SJSA1 (cell line): ENCODE measurements at places on chromosomes 7 and 10.

GRCh38 chr10:71765176-71765904, 8.0 kb downstream of the VSIR start:
- peak; percentile 19 for DNase-seq

DNA sequence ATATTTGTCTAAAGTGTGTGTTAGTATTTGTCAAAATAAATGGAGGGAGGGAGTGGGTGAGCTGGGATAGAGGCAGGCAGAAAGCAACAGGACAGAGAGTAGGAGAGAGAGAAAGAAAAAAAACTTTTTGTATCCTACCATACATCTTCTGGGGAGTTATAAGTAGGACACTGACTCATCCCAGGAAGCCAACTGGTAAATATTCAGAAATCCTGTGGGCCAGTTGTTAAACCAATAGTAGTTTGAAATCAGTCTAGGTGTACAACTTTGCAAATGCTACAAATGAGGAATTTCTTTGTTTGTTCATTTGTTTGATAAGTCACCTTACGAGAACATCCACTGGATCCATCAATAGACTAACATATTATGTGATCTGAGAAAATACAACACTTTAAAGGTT, 980.9 kb downstream of the GATA3 start:
- DNase-seq: no peak

- no peak for DNase-seq
Observed at GRCh38 chr10:125607689-125608290, 75.2 kb downstream of the TEX36 start.

- no peak for DNase-seq
Observed at GRCh38 chr10:7000061-7000460, 410.8 kb downstream of the SFMBT2 start.

DNA sequence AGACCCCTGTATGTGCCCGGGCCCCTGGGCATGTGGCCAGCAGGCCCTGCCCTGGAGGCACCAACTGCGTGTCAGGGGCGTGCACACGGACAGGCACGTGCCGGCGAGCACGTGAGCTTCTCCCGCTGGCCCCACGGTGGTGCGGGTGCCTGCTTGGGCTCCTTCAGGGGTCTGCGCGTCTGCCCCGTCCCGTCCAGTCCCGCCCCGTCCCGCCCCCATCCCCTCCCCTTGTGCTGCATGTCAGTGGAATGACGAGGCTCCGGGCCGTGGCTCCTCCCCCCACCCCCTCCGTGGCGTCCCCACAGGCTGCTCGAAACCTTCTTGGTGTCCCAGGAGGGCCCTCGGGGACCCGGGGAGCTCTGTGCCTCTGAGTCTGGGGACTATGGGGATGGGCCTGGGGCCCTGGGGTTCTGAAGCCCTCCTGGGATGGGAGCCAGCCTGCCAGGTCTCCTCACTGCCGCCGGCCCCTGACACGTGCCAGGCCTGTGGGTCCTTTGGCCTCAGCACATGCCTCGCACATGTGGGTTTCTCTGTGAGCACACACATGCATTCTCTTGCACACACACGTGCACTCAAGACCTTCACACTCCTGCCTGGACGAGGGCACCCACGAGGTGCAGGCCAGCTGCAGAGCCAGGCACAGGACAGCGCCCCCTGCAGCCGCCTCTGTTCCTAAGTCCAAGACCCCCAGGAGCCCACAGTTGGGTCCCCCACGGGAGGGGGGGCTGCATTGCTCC, 27.5 kb upstream of the AMZ1 start:
- DNase-seq: no peak

DNA sequence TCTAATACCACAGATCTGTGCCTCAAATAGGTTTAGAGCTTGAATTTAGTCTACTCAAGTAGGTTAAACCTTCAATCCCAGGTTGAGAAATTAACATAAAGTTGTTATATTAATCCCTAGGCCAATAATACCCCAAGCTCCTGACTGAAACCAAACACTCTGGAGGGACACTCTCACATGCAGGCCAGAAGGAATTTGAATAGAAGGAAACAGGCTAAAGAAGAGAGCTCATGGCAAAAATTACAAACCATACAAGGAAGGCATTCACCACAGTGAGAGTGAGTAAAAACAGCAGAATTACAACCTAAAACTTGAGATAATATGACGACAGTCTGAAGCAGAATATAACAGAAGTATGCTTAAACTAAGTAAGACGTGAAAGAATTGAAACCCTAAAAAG, 76.1 kb upstream of the PDK4 start:
- no peak for DNase-seq

DNA sequence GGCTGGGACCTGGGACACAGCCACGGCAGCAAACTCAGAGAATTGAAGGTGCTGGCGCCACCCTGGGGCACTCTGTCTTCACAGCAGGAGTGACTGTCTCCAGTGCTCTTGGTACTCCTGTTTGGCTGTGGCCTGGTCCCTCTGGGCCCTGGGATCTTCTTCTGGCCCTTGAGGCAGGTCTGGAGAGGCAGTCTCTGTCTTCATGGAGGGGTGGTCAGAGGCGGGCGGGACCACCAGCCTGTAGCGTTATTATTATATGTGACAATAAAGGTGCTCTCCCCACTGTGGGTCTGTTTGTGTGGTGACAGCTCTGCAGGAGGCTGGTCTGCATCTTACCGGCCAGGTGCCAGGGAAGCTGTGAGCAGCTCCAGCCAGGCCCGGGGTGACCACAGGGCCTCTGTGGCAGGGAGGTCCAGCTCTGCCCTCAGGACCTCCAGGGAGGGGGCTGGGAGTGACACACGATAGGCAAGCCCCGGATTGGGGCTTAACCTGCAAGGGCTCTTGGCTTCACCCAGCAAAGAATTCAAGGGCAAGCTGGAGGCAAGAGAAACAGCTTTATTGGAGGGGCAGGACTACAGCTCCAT, 70.3 kb downstream of the MYL10 start:
- no peak for DNase-seq

GRCh38 chr7:19268737-19269136, 123.5 kb upstream of the FERD3L start:
- no peak for DNase-seq

DNA sequence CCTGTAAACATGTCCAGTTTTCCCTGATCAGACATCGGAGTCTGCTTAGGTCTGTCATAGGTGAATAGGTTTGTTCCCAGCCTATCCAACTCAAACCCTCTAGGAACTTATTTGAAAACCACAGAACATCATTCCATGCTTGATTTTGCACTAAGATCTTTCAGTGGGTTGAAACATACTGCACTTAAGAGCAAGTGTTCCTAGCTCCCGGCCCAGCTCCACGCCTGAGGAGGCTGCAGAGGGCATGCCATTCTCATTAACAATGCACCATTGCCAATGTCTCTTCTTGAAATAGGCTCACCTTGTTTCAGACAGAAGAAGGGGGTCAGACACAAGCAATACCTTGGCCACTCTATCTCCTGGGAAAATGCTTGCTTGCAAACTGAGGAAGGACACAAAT, 78.0 kb upstream of the EGR2 start:
- no peak for DNase-seq

GRCh38 chr7:71995111-71995510, 417.0 kb downstream of the CALN1 start:
- DNase-seq: peak; percentile 5

GRCh38 chr7:154167051-154167450, 114.9 kb downstream of the DPP6 start:
- no peak for DNase-seq

GRCh38 chr10:125048094-125048864, 106.4 kb downstream of the ZRANB1 start:
- peak; percentile 87 for DNase-seq

- no peak for DNase-seq
Observed at GRCh38 chr7:6092953-6093354, 61.8 kb downstream of the ANKRD61 start.

DNA sequence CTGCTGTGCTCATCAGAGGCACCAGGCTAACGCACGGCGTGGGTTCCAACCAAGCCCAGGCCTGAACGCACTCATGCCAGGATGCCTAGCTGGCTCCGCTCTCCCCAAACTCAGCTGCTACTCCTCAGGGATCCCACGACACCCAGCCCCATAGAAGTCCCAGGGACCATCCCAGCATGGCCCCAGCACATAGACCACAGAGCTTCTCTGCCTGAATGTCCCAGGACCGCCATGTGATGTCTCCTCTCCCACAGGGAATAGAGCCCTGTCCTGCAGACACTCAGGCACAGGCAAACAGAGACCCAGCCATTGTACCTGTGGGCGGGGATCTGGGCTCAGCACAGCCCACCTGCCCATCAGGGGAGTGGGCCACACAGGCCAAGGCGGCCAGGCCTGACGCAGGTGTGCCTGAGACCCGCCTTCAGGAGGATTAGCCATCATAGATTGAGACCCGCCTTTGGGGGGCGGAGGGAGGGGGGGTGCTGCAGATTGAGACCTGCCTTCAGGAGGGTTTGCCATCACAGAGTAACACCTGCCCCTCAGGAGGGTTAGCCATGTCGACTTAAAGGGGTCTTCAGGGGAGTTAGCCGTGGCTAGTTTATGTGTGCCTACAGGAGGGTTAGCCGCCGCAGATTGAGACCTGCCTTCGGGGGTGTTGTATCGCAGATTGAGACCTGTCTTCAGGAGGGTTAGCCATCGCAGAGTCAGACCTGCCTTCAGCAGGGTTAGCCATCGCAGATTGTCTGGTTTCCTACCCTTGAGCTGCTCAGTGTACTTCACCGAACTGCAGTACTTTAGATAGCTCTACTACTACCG, 29.0 kb downstream of the RASGEF1A start:
- no peak for DNase-seq

- peak; percentile 94 for DNase-seq
Observed at GRCh38 chr10:114306116-114306973, 67.3 kb downstream of the VWA2 start.

- DNase-seq: peak; percentile 38
Observed at GRCh38 chr10:1395025-1395480, 338.9 kb downstream of the WDR37 start.

DNA sequence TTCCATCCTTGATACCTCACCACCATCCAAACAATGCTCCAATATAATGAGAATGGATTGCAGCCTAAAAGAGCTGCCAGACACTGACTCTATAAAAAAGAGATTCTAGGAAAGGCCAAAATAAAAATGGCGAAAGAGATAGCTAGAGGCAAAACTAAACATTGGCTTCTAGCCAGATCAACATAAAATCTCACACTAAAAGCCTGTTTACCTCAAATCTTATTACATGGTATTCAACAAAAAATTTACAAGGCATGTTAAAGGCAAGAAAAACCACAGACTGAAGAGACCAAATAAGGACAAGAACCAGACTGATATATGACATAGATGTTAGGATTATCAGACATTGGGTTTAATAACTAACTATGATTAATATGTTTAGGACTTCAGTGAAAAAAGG, 1127.0 kb downstream of the DNAJB9 start:
- no peak for DNase-seq

- DNase-seq: no peak
Observed at GRCh38 chr10:61621605-61622051, 41.1 kb upstream of the CABCOCO1 start.

DNA sequence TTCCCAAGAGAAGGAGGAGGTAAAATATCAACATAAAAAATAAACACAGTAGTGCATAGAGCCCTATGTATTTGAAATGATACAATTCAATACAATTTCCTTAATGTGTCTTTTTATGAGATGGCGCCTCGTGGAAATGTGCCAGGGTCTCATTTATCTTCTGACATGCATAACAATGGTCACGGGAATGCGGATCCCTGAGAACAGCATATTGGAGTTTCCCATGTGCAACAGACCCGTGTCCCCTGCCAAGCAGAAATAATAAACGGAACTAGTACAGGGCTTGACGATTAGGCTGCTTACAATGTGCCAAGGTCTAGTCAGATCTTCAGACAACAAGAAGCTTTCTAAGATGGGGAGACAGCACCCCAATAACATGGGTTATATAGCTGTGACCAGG, 217.9 kb downstream of the ARHGAP21 start:
- DNase-seq: no peak

DNA sequence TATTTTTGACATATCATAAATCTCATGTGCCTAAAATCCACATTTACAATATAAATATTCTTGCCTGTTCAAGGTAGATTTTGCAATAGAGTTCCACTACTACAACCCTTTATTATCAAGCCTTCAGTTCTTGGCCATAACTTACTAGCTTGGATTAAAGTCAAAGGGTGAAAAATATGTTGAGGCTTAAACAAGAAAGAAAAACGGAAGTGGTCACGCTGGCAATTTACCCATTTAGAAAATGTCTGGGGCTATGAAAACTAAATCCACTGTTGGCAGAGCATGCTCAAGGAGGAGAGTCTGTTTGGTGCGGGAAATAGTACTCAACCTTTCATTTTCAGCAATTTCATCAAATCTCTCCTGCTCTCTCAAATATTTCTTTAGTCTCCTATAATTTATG, 209.8 kb upstream of the RHOBTB1 start:
- DNase-seq: no peak

DNA sequence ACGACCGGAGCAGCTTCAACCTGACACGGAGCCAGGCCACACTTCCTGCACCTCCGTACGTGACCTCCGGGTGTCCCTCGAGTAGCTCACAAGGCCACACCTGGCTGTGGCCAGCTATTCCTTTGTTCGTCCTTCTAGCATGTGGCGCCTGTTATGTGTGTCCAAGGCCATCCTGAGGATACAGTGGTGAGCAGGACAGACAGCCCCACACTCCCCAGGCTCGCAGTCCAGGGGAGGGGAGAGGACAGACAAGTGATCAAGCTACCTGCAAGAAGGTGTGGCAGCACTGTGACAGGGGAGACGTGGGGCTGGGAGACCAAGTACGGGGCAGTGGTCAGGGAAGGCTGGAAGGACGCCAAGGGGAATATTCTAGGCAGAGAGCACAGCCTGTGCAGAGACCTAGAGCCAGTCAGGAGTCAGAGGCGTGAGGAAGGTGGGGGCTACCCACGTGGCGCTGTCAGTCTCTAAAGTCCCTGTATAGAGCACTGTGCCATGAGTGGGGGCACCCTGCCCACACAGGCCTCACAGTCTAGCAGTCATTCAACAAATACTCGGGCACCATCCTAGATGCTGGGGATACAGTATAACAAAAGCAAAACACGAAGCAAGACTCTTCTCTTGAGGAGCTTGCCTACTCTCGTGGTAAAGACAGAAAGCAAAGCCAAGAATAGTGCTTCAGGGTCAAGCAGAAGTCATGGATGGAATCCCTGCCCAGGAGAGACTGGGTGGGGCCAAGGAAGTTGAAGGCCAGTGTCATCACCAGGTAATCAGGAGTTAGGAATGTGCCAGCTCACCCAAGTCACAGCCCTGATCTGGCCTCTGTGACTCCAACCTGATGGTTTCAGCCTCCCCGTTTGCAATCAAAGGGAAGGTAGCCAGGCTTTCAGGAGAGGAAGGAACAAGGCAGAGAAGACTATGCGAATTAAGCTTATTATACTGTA, 58.6 kb downstream of the PROSER2 start:
- no peak for DNase-seq

GRCh38 chr7:158446281-158446680, 141.3 kb downstream of the PTPRN2 start:
- no peak for DNase-seq

GRCh38 chr7:151248346-151249033, at the start of gene SMARCD3:
SMARCD3 (minus strand) TSS chr7:151248694; CDS start chr7:151248562, 132 bp downstream.
- DNase-seq: peak; percentile 75
